ENCODE measurements at places on chromosomes 6 and 20. TPM values are rescaled to one million over a fixed set of nuclear protein-coding genes. Genes with fewer than 3 reads are reported as not detected.
A peak's percentile ranks its signal among the peaks of the same experiment; 100 is the strongest.

- no peaks in the 10 kb centered on the region for H3K36me3 ChIP-seq
- H3K4me1 ChIP-seq = peaks cover 74% of the 10 kb centered on the region
- peak overlapping the region; percentile 79 for H3K27ac ChIP-seq
- DNase-seq = no peak
- H3K27me3 ChIP-seq = peaks cover 7% of the 10 kb centered on the region
Measured at GRCh38 chr20:62712606-62713005, 4.0 kb downstream of the NTSR1 start.

- DNase-seq = no peak
- H3K4me1 ChIP-seq = peaks cover 17% of the 10 kb centered on the region
- peaks cover 32% of the 10 kb centered on the region for H3K36me3 ChIP-seq
Measured at GRCh38 chr20:3043322-3043721, at the start of gene GNRH2. Gene GNRH2 (plus strand): TSS chr20:3043622. CDS start chr20:3044415, 793 bp downstream.

DNA sequence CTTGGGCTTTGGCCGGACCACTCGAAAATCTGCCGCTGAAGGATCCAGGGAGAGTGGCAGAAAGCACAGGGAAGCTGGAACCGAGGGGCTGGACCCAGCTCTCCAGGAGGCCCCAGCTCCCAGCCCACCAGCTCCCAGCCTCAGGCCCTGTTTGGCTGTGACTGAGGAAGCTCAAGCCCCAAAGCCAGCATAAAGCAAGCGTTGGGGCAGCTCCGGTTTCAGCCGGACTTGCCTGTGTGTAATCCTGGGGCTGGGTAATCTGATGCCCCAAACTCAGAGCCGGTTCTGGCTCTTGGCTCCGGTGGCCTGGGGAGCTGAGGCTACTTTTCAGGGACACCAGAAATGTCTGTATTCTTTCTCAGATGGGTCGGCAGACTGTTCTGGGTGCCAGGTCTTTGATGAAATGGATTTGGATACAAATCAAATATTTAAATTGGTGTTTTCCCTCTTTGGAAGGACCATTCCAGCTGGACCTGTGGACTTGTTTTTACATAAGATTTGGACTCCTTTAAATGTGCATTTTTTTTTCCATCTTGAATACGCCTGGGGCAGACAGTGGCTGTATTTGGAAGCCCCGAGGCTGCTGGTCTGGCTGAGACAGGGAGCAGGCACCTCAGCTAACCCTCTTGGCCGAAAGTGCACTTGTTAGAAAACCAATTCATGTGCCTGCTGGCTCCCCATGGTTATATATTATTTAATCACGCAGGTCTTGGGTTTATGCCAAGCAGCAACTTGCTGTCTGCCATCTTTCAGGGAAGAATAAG, 29.7 kb downstream of the RPP40 start:
- H3K4me1 ChIP-seq = peaks cover 41% of the 10 kb centered on the region
- H3K27ac ChIP-seq = peak overlapping the region; percentile 77

- H3K27me3 ChIP-seq = no peaks in the 10 kb centered on the region
- no peaks in the 10 kb centered on the region for H3K36me3 ChIP-seq
- no peak overlapping the region for H3K4me3 ChIP-seq
- H3K4me1 ChIP-seq = peaks cover 15% of the 10 kb centered on the region
- DNase-seq = no peak
Measured at GRCh38 chr20:50844430-50845100, 49.7 kb downstream of the BCAS4 start.

DNA sequence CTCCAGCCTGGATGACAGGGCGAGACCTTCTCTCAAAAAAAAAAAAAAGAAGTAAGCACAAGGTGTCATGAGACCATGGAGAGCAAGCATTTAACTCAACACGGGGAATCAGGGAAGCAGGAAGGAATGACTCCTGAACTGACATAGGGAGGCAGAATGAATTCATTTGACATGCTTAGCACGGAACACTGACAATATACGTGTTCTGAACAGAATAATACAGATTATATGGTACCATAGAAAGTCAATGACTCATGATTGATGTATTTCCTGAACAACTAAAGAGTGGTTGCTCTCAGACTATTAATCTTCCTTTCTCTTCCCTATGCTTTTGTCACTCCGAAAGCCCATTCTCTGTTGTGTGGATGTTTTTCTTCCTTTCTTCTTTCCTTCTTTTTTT, 20.7 kb upstream of the ASIP start:
- H3K36me3 ChIP-seq = no peaks in the 10 kb centered on the region
- H3K27ac ChIP-seq = no peak overlapping the region
- no peak for DNase-seq

Gene BPIFA1
- not detected for total RNA-seq

Data from sigmoid colon (tissue), 7 donors.